Activated CD4-positive, alpha-beta T cell treated with anti-CD3 and anti-CD28 coated beads, Interleukin-2, amount 10 ng/mL, durations not matched to agents 24 days and 14 days (primary cell): ENCODE measurements at places on chromosomes 3 and 15.

DNA sequence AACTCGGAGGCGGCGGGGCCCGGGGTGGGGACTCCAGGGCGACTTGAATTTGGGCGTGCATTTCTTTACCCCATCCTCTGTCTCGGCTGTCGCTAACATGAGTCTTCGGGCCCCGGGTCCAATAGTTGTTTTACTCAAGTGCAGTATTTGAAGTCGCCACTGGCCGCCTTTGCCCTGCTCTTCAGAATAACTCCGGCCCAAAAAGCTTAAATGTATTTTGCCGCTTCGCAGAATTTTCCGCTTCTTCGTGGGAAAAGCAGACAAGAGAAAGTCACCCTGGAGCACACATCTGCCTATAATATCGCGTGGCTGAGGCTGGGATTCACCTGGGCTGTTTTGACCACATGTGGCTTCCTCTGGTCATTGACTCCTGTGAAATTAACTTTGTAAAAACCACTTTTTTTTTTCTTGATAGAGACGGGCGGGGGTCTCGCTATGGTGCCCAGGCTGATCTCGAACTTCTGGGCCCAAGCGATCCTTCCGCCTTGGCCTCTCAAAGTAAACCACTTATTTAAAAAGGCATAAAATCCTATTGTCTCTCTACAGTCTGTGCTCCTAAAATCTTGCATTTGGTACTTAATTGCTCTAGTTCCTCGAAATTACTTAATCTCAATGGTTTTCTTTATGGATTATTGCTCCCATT is 676 bp downstream of the CNOT10 start:
- no peak for DNase-seq

GRCh38 chr15:95284933-95285421 is 1045.5 kb upstream of the NR2F2 start:
- peak; percentile 86 for DNase-seq

DNA sequence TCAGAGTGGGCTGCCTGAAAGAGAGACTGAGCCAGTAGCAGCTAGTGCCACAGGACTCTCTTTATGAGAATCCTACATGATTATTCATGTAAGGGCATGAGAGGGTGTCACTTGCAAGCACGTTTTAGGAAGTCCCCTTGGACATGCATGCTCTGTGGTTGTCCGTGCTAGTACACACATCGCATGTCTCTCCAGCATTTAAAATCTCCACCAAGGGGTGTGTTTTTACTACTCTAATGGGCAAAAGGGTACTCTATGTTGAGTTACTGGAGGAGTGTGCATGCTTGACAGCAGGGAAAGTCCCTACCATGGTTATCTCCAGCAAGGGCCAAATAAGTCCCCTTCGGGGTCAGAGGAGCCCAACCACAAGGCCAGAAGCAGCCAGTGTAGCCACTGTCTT is 70.7 kb downstream of the DCLK3 start:
- no peak for DNase-seq

- peak; percentile 11 for DNase-seq
Measured at GRCh38 chr3:155332716-155333115, 39.2 kb upstream of the STRIT1 start.

DNA sequence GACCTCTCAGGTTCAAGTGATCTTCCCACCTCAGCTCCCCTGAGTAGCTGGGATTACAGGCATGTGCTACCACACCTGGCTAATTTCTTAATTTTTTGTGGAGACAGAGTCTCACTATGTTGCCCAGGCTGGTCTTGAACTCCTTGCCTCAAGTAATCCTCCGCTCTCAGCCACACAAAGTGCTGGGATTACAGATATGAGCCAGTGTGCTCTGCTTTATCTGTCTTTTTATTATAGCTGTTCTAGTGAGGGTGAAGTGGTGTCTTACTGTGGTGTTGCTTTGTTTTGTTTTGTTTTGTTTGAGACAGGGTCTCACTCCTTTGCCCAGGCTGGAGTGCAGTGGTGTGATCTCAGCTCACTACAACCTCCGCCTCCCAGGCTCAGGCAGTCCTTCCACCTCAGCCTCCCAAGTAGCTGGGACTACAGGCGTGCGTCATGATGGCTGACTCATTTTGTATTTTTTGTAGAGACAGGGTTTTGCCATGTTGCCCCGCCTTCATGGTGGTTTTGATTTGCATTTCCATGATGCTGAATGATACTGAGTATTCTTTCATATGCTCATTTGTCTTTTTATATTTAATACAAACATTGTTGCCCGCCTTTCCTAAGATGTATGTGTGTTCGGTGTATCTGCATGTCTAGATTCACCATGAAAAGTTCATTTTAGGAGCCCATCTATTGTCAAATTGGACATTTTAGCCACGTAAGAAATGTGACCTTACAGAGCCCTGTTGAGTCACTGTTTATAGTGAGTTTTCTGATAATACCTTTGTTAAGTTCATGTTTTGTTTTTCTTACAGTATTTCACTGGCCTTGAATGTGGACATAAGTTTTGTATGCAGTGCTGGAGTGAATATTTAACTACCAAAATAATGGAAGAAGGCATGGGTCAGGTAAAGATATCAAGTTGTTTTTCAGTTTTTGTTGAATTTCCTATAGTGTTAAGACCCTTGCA is 80.6 kb downstream of the ARIH1 start:
- peak; percentile 63 for DNase-seq

DNA sequence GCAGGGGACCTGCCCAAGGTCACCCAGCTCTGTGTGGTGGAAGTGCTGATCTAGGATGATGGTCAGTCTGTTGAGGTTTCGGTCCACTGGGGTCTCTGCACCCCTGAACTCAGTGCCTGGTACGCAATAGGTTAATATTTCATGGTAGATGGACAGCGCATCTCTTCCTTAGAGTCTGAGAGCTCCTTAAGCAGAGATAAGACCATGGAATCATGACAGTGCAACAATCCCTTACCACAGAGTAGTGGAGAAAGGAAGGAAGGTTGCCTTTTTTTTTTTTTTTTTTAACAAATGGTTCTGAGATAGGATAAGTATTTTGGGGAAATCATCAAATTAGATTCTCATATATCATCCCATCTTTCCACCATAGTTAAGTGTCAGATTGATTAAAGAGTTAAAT is 79.8 kb upstream of the SLC6A1 start:
- no peak for DNase-seq

DNA sequence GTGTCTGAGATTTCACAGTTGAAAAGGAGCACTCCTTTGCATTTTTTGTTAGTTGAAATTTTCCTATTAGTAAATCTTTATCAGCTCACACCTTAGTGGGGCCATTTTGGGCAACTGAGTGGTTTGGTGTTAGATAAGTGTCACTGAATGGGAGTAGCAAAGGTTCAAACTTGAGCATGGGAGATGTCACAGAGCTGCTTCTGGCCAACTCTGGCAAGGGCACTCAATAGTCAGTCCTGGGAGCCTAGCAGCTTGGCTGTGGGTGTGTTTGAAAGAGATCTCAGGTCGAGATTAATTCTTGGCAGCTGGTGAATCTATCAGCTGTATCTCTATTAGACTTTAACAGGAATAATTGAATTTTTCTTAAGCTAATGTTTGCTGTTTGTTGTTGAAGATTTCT is 579.3 kb downstream of the EDEM1 start:
- no peak for DNase-seq

GRCh38 chr3:55471522-55472280 is 15.4 kb downstream of the WNT5A start:
- DNase-seq = no peak

DNA sequence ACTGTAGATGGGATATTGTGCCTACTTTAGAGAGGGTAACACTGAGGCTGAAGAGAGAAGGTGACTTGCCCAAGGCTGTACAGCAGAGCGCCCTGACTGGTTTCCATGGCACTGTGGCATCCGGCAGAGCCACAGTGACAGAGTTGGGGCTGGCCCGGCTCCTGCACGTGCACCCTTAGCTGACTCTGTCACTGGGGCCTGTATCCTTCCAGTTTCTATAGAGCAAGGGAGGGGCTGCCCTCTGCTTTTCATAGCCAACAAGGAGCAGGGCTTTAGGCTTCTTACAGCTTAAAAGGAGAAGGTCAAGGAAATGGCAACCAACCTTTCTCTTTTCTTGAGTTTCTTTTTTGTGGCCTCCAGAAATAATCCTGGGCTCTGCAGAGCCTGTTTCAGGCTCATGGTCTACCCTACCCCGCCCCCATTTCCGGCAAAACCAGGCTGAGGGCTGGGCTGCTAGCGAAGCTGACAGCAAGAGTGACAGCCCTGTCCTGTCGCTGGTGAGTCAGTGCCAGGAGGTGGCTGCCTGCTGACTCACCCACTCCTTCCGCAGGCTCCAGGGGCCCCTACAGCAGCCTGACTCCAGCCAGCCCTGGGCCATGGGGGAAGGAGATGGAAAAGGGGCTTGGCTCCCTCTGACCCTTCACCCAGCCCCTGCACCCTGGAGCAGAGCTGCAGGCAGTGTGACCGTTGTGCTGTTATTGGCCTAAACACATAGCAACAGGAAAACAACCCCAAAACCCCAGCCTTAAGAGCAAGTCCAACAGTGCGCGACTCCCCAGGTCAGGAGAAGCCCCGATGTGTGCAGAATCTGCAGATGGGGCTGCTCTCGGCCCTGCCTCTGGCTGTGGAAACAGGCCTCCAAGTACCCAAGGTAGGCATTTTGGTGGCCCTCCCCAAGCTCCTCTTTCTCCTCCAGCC is 29.8 kb downstream of the SLC6A6 start:
- peak; percentile 98 for DNase-seq

DNA sequence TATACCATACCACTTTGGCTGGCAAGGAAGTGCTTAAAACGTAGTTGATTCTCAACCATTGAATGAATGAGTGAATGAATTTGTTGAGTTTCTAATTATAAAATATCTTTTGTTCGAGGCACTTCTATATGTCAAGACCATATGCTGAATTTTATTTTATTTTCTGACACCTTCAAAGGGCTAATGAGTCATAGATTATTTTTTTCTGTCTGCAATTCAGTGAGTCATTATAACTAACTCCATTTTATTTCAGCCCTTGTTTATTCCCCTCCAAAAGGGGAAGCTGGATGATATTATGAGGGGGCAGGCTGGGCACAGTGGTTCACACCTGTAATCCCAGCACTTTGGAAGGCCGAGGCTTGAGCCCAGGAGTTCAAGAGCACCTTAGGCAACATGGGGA is 142.4 kb downstream of the P2RY1 start:
- no peak for DNase-seq

- no peak for DNase-seq
Measured at GRCh38 chr3:187210545-187211327, 13.4 kb downstream of the RTP1 start.

DNA sequence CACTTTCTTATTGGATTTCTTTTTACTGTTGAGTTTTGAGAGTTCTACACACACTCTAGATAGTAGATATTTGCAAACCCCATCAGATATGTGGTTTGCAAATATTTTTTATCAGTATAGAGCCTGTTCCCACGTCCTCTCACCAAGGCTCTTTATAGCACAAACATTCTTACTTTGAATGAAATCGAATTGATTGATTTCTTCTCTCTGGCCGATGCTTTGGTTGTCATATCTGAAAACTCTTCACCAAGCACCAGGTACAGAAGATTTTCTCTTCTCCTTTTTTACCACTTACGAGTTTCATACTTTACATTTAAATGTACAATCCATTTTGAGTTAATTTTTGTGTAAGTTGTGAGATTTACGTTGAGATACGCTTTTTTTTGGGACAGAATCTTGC is 163.4 kb downstream of the PTPRG start:
- DNase-seq = no peak

- no peak for DNase-seq
Measured at GRCh38 chr3:40923651-40924050, 275.7 kb upstream of the CTNNB1 start.

DNA sequence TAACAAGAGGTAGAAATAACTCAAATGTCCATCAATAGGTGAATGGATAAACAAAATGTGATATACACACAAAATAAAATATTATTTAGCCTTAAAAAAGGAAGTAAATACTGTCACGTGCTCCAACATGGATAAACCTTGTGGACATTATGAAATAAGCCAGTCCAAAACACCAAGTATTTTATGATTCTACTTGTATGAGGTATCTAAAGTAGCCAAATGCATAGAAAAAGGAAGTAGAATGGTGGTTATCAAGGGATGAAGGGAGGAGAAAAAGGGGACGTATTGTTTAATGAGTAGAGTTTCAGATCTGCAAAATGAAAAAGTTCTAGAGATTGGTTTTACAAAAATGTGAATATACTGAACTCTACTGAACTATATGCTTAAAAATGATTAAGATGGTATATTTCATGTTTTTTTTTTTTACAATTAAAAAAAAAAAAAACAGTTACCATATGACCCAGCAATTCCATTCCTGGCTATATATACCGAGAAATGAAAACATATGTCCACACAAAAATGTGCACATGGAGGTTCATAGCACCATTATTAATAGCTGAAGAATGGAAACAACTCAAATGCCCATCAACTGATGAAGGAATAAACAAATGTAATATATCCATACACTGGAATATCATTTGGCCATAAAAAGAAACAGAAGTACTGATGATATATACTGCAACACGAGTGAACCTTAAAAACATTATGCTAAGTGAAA is 29.1 kb upstream of the MAP6D1 start:
- no peak for DNase-seq

DNA sequence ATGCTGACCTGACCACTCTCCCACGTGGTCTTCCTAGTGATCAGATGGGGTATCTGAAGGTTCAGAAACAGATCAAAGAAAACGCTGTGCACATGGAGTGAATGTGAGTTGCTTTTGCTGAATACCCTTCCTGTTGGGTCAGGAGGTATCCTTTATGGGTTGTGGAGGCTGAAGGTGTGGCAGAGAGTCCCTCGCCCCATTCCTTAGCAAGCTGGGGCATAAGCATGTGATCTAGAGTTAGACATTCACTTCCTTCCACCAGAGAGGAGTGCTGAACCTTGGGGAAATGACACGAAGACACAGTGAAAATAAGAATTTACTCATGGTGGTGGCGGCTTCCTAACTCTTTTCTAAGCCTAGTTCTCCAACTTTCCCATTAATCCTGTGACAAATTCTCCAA is 27.8 kb upstream of the SPTBN5 start:
- no peak for DNase-seq

- no peak for DNase-seq
Measured at GRCh38 chr15:98657721-98658120, 9.4 kb downstream of the IGF1R start.

- no peak for DNase-seq
Measured at GRCh38 chr3:176807938-176808337, 389.3 kb downstream of the TBL1XR1 start.

- no peak for DNase-seq
Measured at GRCh38 chr3:4773583-4773982, 205.7 kb upstream of the BHLHE40 start.

DNA sequence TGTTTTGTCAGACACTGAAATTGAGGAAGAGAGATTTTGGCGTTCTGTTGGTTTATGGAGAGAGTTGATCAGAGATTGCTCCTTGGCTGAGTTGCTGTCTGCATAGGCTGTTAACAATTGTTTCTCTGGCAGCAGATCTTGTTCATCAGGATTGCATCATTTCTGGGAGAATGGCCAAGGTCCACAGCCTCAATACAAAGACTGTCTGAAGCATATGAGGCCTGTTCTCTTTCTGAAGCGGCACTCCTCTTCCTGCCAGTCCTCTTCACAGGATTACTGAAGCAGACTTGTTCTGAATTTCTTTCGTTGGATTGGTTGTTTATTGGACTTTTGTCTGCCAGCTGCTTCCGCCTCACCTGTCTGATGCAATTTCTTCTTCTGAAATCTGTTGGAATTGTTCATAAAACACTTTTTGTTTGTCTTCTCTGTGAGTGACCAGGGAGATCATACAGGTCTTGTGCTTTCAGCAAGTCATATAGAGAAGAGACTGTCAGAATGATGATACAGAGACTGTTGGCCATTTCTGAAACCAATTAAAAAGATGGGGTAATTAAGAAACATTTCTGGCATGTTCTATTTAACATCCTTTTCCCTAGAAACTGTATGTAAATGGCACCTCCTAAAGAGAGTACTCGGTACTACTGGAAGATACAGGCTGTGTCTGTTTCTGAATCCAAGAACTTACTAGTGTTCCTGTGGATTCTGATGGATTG is 25.5 kb downstream of the SETD5 start:
- no peak for DNase-seq

- no peak for DNase-seq
Measured at GRCh38 chr3:119396870-119397269, 66.5 kb downstream of the TMEM39A start.
